Hematopoietic multipotent progenitor cell treated with erythropoietin and hydrocortisone succinate and interleukin-3 and kit ligand, for 8 days (in vitro differentiated cells): ENCODE measurements at places on chromosomes 7 and 10.

GRCh38 chr10:13117841-13118783, 18.1 kb downstream of the OPTN start:
- DNase-seq, result peak; percentile 53

DNA sequence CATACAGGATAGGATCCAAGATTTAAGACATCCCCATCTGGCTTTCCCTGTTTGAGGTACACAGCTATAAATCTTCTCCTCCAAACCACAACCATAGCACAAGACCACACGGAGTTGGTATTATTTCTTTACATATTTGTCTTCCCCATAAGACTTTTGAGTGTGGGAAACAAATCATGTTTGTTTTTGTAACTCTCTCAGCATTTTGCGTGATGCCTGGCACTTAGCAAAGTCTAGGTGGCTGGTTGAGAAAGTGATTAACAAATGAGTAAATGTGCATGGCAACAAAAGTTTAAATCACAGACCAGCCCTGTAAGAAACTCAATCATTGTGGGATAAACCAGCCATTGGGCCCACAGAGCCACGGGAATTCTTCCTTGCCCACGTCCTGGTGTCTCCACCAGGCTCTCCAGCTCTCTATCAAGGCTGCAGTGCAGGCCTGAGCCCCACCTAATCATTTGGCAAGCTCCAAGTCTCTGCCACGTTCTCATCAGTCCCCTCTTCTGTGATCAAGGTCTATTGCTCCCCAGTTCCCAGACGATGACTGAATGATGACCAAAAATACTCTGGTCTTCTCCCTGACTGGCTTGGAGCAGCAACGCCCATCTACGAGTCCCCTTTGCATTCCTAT, 317.8 kb downstream of the TNS3 start:
- DNase-seq, result no peak

GRCh38 chr10:82266438-82266837, 391.4 kb downstream of the NRG3 start:
- no peak for DNase-seq

DNA sequence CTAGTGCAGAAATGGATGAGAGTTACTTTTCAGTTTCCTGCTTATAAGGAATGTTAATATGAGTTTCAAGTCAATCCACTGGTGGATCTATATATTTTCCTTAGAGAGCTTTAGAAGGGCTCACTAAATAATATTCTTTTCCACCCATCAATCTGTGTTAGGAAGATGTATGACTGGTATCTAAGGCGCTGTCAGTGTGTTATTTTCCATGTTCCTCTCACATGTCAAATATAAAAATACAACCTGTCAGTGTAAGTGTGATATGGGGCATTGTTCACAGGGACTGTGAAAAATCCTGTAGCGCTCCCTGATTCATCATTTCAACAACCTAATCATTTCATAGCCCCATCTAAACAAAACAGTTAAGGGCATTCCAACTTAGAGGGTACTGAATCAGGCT, 203.1 kb downstream of the TMEM26 start:
- DNase-seq, result no peak

DNA sequence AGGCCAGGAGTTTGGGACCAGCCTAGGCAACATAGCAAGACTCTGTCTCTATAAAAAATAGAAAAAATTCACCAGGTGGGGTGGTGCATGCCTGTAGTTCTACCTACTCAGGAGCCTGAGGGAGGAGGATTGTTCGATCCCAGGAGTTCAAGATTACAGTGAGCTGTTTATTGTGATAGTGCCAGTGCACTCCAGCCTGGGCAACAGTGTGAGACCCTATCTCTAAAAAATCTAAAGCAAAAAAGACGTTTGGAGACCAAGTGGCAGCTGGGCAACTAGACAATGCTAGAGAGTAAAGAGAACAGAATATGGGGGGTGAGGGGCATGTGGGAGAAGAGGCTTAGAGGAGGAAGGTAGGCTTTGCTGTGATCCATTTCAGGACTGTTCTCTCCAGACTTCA, 1.4 kb downstream of the PDSS1 start:
- peak; percentile 35 for DNase-seq

DNA sequence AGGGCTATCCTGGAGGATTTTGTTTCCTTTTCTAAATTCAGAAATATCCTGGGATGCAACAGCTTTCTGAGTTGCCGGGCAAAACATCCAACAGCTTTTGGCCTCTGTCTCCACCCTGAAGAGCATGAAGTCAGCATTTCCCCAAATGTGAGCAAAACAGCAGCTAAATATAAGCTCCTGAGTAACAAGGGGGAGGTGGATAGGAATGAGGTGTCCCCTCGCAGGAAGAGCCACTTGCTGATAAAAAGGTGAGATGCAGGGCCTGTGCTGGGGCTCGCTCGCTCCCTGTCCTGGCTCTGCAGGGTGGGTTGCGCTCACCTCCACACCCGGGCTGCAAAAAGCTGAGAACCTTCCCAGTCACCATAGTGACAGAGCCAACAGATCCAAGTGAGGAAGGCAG, 264.3 kb downstream of the ZEB1 start:
- no peak for DNase-seq

DNA sequence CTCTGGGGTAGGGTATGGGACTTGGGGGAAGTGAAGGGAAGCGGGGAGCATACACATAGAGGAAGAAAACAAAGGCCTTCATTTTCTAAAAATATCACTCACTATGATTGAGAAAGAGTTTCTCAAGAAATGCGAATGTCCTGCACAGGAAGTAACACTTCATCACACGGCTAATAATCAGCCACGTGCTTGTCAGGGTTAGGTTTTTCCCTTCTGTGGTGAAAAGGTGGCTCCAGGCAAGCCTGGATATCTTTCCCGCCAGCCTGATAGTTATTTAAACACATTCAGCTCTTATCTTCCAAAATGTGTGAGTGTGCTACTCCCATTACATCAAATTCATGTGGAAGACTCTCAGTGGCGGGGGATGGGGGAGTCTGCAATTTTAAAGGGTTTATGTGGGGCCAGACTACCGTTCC, 166.4 kb upstream of the ADO start:
- no peak for DNase-seq

DNA sequence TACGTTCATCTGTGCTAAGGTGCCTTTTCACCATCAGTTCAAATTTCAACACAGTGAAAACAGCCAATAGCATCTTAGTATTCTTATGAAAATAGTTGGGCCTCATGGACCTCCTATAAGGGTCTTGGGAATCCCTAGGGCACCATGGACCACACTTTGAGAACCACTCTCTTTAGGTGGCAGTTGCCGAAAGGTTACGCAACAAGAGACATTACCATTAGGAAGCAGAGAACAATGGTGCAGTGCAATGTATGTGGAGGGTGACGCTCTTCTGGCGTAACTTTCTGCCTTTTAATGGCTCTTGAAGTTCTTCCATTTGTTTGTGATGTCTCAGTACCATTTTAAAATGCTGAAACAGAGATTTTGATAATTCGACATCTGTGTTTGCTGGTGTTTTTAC, 131.1 kb downstream of the CNNM2 start:
- no peak for DNase-seq

- no peak for DNase-seq
These were observed 946 bp upstream of the RASGEF1A start for GRCh38 chr10:43267811-43268210.

- no peak for DNase-seq
These were observed 27.9 kb downstream of the BAIAP2L1 start for GRCh38 chr7:98372993-98373392.

- no peak for DNase-seq
These were observed 44.3 kb upstream of the MSMB start for GRCh38 chr10:46090258-46090812.

GRCh38 chr7:97116308-97116707, 1.2 kb upstream of the SDHAF3 start:
- DNase-seq, result peak; percentile 33

DNA sequence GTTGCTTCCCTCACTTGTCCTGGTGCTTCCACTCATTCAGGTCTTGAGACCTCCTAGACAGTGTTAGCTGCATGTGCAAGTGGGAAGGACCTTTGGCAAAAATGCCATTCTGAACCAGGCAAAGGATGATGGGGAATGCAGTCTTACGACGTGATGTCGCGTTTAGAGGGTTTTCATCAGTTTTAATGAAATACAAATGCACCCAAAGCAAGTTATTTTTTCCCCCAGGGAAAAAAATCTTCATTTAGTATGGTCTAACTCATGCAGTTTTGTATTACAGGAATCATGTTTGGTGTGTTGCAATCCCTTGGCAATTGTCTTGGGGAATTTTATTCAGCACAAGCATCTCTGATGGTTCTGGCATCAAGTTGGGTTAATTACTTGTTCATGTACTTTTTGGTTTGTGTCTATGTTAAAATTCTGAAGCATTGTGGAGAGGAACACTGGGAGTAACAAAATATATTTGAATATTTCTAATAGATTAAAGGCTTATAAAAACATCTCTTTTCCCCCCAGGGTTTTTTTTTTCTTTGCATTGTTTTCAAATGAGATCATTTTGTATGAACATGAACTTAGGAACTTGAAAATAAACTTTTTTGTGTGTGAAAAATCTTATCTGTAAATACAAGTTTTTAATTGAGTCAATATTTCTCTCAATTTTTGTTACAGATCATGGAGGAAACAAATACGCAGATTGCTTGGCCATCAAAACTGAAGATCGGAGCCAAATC, 188.9 kb downstream of the BICC1 start:
- DNase-seq, result no peak

DNA sequence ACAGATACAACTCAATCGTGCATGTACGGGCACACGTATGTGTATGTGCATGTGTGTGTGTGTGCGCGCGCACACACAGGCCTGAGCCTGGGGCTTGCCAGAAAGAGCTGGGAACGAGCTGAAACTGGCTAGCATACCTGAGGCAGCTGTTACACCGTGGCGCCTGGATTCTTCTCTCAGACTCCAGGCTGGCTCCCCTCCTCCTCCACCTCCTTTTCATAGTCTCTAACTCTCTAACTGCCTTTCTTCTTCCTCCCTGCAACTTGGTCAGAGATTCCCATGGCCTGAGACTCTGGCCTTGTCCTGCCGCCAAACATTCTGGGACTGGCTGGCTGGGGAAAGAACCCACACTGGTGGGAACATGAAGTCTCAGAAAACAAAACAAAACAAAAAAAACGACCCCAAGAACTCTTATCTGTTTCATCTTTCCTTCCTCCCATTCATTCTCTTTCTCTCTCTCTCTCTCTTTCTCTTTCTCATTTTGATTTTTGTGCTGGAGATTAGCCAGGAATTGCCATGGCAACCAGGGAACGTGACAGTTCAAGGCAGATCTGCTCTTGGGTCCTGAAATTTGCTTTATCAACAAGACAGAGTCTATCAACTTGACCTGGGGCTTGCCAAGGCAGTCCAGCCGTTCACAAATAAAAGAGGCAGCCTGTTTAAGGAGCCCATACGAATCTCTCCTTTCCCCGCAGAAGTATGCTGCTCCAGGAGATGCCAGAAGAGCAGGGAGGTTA, 76.8 kb upstream of the SEM1 start:
- no peak for DNase-seq

DNA sequence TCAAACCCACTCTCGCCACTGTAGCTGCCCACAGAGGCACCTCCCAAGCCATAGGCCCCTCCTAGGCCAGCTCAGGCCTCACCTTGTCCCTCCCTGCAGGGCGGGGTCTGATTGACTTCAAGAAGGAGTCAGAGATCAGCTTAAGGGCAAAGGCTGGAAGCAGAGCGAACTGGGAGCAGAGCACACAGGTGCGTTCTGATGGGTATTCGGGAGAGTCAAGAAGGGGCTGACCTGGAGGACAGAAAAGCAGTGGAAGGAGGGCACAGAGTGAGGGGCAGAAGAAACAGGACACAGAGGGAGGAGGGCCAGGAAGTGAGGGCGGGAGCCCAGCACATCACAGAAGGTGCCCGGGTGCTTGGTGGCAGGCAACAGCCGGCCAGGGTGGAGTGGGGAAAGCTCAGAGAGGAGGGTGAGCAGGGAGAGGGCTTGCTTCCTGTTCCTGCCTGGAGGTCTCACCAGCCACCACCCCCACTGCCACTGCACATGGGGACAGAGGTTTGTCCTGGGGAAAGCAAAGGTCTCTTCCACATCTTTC, at the start of gene AOC1:
Gene AOC1, plus strand, starts transcription at position 147 of the 535 bp plus-strand sequence. CDS start 3,954 bp downstream, outside the sequence.
- DNase-seq, result no peak

- DNase-seq, result peak; percentile 53
These were observed at the start of gene HOGA1 for GRCh38 chr10:97584060-97584797. TSS of gene HOGA1 (plus strand) at chr10:97584389. CDS start at chr10:97584704, 315 bp downstream.

DNA sequence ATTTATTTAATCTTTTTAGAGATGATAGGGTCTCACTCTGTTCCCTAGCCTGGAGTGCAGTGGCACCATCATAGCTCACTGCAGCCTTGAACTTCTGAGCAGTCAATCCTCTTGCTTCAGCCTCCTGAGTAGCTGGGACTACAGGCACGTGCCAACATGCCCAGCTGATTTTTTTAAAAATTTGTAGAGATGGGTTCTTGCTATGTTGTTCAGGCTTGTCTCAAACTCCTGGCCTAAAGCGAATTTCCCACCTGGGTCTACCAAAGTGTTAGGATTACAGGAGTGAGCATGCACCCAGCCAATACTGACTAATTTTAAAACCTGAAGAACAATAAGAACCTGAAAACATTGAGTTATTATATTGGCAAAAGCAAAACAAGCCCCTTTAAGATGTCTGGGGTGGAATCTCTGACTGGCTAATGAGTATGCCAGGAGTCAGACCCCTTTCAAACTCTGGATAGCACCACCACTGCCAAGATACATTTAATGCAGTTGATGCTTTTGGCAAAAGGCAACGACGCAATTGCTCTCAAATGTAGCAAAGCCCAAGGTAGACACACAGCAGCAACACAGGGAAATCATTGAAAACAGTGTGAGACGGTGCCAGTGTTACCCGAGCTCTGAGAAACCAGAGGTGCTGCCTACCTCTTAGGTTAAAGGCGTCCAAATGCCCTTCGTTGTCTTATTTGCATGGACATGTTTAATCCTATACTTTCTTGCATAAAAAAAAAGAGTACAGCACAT, 40.7 kb upstream of the TOMM7 start:
- no peak for DNase-seq

DNA sequence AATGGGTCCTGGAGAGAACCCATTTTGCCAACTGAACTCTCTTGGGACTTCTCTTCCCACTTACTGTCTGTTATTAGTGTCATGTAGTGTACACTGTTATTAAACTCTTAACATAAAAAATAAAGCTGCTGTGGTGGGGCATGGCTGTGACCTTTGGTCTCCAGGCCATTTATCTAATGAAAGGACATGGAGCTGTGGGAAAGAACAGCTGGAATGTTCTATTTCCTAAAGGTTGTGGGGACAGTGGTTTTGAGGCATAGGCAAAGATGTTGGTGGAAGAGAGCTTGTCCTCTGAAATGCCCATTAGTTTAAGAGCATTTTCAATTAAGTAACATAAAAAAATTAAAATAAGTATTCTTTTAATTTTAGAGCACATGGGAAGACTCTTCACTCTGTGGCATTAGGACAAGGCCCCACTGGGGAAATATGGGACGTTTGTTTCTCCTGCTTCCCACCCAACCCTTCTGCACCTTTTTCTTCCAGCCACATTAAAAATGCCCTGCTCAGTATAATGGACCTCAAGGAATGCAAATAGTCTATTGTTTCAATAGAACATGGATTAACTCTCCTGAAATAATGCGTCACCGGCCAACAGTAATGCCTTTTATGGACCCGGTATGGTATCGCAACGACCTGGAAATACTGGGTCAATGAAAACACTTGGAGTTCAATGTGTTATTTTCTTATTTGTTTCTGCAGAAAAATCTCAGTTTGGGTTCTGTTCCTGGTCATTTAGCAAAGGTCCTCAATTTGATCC, 149.6 kb downstream of the BUB3 start:
- DNase-seq, result no peak

- DNase-seq, result peak; percentile 42
These were observed 50.0 kb downstream of the SRI start for GRCh38 chr7:88169717-88170320.
